AG09319 (cell line): ENCODE measurements at places on chromosomes 5 and 9.

- no peak for DNase-seq
Measured at GRCh38 chr9:89993678-89994630, 389.1 kb downstream of the GADD45G start.

- DNase-seq: no peak
Measured at GRCh38 chr5:24320643-24321042, 324.1 kb downstream of the CDH10 start.

DNA sequence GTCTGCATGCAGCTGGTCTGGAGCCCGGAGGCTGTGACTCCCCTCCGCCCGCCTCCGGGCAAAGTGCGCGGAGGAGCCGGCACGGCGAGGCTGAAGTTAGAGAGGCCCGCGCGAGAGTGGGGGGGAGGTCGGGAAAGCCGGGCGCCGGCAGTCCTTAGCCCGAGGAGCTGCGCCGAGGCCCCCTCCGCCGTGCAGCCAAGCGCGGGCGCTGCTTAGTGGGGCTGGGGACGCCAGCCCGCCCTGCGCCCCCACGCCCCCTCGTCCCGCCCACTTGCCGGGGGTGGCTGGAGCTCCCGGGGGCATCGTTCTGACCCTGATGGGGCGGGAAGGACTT, 403 bp downstream of the NINJ1 start:
- peak; percentile 60 for DNase-seq

DNA sequence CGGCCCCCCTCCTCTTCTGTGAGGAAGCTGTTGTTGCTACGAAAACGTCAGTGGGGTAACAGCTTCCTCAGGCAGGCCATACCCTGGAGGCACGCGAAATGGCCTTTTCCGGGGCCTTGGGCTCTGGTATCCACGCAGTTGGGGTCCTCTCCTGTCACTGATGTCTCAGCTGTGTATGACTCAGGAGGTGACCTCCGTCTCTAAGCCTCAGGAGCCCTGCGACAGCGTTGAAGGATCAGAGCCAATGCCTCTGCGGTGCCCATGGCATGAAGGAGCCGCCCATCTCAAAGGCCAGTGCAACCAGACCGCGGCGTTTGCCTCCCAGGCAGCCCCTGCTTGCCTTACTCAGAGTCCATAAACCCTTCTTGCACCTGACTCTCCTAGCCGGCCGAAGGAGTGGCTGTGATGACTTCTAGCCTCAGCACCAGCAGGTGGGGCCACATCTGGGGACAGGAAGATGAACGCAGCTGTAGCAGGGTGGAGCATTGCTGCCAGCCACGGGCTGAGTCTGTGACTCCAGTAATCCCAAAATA, 1.0 kb upstream of the MXD3 start:
- DNase-seq: no peak

DNA sequence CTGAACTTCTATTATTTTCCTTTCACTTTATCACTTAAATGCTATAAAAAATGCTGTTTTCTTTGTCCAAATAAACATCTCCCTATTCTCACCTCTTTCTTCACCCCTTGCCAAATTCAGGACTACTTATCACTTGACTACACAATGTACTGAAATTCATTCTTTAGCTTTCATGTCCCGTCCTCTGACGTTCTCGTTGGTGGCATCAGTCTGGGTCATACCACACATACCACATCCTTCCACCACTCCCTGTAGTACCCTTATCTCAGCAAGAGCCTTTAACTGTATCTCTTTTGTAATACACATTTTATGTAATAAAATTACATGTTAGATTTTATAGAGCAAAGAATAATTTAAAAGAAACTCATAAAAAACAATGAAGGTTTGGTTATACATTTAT, 231.1 kb upstream of the PAPPA start:
- no peak for DNase-seq

GRCh38 chr9:103988821-103989220, 105.3 kb upstream of the SMC2 start:
- DNase-seq: no peak

GRCh38 chr9:121835587-121836365, 184.3 kb downstream of the DAB2IP start:
- DNase-seq: no peak

GRCh38 chr9:137070201-137070905, at the start of gene SAPCD2:
Gene SAPCD2, minus strand, starts transcription at chr9:137070557. Its CDS starts 97 bp downstream, at chr9:137070460.
- no peak for DNase-seq

GRCh38 chr9:25481372-25481771, 196.9 kb downstream of the TUSC1 start:
- no peak for DNase-seq
